PC-9 (cell line): ENCODE measurements at places on chromosomes 1 and 21.

DNA sequence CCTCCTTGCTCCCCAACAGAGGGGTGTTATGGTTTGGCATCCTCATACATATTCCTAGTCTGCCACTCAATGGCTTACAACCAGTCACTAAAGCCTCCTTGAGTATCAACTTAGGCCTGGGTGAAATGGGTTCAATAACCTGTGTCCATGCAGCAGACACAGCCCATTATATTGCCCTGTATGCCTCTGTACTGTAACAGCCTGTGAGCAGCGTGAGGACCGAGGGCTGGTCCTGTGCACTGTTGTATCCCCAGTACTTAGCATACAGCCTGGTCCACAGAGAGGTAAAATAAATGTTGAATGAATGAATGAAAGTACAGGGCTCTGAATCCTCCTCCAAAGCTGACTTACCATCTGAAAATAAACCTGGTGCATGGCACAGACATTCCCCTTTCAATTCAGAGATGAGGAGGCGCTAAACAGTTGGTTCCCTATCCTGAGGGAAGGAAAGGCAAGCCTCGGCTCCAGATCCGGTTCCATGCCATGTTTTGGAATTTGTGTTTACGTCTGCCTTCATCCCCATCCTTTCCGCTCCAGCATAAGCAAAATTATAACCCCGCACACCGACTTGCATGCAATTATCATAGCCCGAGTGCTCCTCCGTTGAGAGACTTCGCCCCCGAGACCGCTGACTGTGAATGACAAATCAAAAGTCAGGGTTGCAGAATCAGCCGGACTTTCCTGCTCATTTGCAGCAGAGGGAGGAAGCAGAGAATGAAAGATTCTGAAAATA is 45.0 kb upstream of the DNAJC6 start:
- DNase-seq = no peak

- DNase-seq = no peak
Observed at GRCh38 chr1:27489501-27489972, 430 bp downstream of the WASF2 start.

DNA sequence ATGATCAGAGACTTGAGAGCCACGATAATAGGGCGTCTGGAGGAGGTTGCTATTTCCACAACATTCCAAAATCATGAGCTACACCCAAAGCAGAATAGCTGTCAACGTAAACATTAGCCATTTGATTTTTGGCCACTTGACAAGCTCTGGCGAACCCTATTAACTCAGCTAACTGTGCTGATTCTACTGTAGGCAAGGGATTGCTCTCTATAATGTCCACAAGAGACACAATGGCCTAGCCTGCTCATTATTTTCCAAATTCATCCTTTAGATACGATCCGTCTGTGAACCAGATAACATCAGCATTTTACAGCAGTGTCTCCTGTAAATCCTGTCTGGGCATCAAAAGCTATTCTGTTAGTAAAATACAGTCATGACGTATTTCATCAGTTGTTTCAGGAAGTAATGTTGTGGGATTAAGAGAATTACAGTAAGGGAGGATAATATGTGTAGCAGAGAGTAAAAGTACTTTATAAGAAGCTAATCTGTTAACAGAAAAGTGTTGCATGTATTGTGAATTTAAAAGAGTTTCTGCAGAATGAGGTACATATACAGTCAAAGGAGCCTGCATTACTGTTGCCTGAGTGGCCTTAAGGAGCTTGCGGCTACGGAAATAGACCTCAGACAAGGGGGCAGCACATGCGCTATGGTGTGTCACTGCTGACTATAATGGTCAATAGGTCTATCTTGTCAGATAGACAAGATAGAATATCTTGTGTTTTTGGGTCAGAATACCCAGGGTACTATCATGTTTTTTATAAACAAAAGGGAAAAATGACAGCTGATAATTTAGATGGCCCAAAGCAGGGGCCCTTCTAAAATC is 44.9 kb upstream of the TINAGL1 start:
- DNase-seq = peak; percentile 19

DNA sequence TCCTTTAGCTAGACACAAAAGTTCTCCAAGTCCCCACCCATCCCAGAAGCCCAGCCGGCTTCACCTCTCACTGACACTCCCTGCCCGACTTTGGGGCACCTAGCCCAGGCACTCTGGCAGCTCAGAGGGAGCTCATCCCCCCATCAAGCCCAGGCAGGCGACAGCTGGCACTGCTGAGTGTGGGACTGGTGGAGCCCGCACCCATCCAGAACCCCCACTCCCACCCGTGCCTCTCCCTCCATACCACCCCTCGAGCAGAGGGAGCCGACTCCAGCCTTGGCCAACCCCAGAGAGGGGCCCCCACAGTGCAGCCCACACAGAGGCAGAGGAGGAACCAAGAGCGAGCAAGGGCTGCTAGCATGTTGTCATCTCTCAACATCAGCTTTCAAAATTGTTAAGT is 658.6 kb downstream of the AMY1C start:
- no peak for DNase-seq

DNA sequence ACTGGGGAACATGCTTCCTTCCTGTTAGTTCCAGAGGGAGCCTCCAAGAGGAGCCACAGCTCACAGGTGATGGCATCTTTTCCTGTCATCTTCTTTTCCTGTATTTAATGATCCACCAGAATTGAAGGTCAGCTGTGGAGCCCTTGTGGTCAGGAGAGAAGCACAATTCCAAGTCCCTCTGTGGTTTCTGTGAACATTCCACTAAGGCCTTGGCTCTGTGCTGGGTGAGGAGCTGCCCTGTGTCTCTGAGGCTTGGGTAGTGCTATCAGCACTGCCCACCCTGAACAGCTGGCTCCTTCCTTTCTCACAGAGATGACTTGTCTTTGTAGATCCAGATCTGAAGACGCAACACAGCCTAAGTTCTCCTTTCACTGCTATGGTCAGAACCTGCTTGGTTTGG is 141.9 kb upstream of the MAP1LC3C start:
- DNase-seq = no peak

DNA sequence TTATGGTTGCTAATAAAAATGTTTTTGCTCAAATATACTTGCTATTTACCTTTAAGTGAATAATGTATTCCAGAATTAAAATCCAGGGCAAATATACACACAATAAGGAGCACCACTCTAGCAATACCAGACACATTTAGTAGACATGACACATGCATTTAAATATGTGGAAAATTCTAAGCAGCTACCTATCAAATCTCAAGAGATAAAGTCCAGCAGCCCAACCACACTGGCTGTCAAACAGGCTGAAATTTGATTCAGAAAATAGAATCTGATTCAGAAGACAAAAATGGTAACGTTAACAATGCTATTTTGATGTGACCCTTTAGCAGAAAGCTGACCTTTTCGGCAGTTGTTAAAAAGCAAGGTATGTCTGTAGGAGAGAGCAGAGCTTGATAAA is 42.3 kb downstream of the PLEKHO1 start:
- DNase-seq = peak; percentile 79

DNA sequence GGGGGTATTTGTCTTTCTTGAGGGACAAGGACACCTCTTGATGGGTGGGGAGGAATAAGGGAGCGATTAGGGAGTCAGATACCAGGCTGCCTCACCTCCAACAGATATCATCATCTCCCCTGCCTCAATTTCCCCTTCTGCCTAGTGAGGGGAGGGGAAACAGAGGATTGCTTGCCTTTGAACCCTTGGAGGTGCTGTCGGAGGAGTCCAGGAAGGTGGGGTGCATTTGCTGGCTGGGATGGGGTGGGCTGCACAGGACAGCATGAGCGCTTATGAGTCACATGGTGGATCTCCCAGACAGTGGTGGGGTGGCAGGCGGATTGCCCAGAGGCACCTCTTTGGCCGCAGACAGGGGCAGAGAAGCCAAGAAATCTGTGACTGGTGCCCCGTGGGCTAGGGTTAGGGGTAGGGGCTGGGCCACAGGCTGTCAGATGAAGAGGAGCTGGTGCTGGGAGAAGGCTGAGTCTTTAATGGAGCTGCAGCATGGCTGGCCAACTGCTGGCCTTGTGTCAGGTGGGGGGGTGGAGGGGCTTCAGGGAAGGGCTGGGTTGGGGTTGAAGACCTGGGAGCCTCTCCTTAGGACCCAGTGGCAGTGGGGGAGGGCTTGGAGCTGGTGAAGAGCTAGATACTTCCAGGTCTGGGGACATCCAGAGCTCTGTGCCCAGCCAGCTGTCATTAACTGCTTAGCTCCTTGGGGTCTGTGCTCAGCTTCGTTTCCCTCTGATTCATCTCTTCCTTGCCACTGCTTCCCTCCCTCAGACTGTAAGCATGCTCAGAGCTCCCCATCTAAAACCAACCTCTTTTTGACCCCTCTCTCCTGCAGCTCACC is 7.0 kb upstream of the ADORA1 start:
- no peak for DNase-seq

- no peak for DNase-seq
Observed at GRCh38 chr1:180026556-180026955, 71.9 kb downstream of the CEP350 start.

DNA sequence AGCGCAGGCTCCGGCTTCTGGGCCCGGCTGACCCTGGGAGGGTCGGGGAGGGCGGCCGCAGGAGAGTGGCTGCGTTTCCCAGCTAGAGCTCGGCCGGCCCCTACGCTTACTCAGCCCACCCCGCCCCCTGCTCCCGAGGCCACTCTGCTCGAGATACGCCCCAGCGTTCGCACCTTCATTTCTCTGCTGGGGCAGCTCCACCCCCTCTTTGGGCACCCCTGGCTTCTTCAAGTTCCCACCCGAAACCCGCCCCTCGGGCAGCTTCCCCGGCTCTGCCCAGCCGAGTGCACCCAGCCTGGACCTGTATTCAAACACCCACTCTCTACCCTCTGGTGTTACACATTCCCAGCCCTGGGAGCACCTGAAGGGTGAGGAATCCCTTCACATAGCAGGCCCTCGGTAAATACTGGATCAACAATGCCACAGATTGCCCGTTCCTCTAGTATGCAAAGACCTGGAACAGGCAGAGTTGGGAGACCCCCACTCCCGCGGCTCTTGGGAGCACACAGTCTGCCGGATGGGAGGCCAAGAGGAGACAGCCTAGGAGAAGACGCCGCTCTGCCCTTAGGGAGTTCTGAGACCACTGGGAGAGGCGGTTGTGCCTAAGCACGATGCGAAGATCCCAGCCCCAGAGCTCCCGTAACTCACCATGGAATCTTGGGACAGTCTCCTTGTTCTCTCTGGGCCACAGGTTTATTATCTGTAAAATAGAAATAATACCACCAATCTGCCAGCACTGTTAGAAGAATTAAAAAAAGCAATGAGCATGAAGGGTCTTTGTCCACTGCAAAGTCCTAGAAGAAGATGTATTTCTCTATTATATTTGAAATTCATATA is 566 bp upstream of the PAQR7 start:
- peak; percentile 57 for DNase-seq
